Stimulated activated CD4-positive, alpha-beta T cell treated with anti-CD3 and anti-CD28 coated beads, Interleukin-1b, Interleukin-23, amount 100 ng/mL, for 24 hours (primary cell): ENCODE measurements at places on chromosomes 5 and 9.

DNA sequence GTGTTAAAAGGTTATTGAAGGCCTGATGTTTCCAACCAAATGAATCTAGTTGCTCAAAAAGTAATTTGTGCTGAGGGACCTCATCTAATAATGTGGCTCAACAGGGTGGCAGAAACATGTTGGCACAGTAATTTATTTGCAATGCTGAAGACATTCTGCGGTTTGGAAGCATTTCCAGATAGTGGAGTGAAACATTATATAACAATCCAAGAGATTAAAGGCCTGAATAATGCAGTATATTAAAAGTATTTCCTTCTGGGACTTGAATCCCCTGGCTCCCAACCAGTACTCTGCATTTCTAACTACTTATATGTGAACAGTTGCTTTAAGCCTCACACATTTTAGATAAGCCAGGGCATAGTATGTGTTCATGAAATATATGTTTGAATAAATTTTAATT is 25.9 kb upstream of the ALDH1A1 start:
- no peak for DNase-seq

DNA sequence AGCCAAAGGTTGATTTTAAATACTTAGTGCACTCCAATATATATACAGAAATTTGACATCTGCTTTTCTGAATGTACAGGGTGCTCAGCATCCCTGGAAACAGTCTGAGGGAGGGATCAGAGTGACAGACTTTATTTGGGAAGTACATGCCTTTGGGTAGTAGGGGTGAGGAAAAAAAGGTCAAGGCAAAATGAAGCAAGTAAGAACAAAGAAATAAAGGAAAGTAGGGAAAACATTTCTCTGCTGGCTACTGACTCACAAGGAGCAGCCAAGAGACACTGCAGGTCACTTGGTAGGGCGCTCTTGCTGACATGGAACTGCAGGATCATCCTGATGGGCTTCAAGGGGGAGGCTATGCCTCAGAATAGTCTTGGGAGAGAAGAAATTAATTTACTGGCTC is 380.9 kb downstream of the RAB3C start:
- DNase-seq: no peak

DNA sequence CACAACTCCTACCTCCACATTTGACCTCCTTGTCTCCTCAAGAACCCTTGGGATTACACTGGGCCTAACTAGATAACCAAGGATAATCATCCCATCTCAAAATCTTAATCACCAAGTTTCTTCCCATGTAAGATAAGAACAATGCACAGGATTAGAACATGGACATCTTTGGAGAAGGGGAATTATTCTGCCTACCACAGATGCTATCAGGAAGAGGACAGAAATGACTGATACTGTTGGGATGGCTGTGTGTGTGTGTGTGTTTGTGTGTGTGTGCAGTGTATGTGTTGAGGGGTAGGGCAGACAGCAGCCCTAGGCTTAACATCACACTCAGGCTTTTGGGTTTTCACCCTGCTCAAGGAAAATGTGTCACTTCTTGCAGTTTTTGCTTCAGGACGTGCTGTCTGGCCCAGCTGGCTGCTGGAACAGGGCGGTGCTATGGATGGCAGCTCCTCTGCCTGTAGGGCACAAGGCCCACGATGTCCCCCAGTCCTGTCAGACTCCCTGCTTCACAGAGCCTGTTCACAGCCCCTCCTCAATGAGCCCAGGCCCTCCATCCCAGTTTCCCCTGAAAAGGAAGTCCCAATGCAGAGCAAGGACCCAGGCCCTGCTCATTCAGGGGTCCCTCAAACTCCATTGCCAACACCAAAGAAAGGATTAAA is 7.7 kb downstream of the CA9 start:
- DNase-seq: no peak

DNA sequence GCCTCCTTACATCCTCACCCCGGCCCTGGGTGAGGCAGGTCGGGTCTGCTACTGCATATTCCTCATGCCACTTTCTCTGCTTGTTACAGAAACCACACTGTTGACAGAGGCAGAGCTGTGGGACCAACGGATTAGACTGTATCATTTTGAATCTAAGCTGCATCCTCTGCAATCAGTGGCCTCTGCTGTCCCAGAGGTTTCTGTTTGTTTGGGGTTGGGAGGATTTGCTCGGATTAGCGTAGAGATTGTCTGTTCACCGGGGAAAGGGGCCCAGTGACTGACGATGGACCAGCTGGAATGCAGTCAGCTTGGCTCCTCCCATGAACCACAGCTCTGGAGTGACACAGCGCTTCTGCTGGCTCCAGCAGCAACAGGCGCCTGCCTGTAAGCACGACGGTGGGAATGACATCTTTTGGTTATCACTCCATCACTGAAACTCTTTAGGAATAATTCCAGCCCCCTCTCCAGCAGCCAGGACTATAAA is 37.3 kb upstream of the ADRA1B start:
- DNase-seq: no peak

- DNase-seq: no peak
These were observed 46.3 kb downstream of the PAM start for GRCh38 chr5:102801371-102801770.

DNA sequence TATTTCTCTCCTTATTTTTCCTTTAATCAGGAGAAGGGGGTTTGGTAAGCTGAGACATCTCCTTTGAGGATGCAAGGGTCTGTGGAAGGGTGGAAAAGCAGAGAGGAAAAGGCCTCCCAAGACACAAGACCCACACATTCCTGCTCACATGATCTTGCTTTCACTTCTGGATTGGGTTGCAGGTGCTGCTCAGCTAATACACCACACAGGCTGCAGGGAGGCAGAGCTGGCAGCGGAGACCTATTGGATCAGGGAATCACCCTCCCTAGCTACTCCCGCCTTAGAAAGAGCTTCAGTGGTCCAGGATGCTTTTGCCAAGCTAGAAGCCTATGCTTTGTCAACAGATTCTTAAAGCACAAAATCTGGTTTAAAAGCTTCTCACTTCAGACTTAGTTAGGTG is 87.6 kb upstream of the IL33 start:
- no peak for DNase-seq

- DNase-seq: no peak
These were observed 34.8 kb downstream of the ADAMTS12 start for GRCh38 chr5:33857037-33857436.

DNA sequence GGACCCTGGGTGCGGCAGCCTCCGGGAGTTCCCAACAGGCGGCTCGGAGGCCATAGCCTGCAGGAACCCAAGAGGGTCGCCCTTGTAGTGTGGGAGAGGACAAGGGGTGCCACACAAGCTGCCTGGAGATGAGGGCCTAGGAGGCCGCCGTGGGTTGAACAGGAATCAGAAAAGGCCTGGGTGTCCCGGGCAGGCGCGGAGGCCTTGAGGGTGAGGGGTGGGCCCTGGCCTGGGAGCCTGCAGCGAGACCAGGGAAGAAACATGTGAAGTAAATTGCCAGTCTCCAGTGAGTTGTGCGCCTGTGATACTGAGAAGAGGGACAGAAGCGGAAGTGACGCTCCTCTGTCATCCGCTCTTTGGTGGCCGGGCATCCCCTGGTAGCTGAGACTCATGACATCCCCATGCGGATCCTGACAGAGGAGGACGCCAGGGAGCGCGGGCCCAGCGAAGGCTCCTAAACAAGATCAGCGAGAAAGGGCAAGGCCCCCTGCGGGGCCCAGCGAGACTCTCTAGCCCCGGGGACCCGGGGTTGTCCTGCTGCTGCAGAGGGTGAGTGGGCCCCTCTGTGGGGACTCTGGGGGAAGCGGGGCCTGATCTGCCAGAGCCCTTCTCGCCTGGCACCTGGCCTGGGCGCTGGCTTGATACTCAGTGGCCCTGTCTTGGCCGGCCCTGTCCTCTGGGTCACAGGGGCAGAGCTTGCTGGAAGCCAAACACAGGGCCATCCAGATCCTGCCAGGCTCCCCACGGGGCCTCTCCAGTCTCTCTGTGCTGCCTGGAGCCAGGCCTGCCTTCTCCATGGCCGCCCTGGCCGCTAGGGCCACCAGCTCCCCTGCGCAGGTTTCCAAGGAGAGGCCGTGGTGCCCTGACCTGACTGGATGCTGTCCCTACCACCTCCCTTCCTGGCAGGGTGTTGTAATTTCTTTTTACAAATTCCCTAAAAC is 788.4 kb downstream of the TLE4 start:
- DNase-seq: no peak

GRCh38 chr5:145903113-145903512 is 30.3 kb upstream of the GRXCR2 start:
- DNase-seq: no peak

- DNase-seq: no peak
These were observed 61.4 kb upstream of the RANBP3L start for GRCh38 chr5:36363101-36363500.

- no peak for DNase-seq
These were observed 13.6 kb upstream of the PALM2AKAP2 start for GRCh38 chr9:109766351-109766750.

DNA sequence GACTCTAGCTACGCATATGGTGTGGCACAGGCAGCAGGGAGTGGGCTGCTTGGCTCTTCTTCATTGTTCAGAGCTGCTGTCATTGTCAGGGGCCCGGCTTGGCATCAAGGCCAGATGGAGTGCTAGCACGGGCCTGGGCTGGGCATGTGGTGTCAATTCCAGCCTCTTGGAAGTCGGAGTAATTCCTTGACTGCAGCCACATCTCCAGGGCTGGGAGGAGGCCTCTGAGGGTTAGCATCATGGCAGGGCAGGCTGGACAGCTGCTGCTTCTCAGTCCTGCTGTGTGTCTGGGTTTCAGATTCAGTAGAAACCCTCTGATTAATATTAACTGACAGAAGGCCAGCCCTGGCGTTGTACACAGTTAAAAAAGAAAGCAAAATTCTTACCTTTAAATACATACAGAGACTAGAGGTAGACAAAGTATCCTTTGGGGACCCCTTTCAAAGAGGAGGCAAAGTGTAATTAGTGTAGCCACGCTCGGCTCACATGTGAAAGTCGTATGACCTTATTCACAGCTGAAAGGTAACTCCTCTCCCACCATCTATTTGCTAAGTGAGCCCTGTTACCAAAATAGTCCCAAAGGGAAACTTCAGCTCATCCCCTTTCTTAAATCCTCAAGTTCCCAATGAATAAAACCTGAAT is 126.4 kb downstream of the DOCK2 start:
- no peak for DNase-seq

GRCh38 chr5:144585681-144586080 is 415.0 kb downstream of the KCTD16 start:
- no peak for DNase-seq

DNA sequence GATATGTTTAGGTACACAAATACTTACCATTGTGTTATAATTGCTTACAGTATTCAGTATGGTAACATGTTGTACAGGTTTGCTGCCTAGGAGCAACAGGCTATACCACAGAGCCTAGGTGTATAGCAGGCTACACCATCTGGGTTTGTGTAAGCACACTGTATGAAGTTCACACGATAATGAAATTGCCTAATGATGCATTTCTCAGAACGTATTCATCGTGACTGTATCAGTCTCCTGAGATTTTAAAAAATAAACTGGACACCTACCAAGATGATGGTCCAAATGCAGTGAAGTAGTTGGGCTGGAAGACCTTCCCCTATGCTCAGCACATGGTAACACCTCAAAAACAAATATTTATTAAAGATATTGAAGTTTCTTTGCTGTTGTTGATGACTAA is 103.3 kb upstream of the NFIB start:
- DNase-seq: no peak

- DNase-seq: no peak
These were observed 2.3 kb upstream of the IARS1 start for GRCh38 chr9:92295827-92296258.

- DNase-seq: no peak
These were observed 74.4 kb downstream of the GLIS3 start for GRCh38 chr9:4225291-4226028.

GRCh38 chr5:41770799-41771198 is 99.4 kb downstream of the OXCT1 start:
- DNase-seq: no peak
